ENCODE measurements at places on chromosomes 5 and 9.

DNA sequence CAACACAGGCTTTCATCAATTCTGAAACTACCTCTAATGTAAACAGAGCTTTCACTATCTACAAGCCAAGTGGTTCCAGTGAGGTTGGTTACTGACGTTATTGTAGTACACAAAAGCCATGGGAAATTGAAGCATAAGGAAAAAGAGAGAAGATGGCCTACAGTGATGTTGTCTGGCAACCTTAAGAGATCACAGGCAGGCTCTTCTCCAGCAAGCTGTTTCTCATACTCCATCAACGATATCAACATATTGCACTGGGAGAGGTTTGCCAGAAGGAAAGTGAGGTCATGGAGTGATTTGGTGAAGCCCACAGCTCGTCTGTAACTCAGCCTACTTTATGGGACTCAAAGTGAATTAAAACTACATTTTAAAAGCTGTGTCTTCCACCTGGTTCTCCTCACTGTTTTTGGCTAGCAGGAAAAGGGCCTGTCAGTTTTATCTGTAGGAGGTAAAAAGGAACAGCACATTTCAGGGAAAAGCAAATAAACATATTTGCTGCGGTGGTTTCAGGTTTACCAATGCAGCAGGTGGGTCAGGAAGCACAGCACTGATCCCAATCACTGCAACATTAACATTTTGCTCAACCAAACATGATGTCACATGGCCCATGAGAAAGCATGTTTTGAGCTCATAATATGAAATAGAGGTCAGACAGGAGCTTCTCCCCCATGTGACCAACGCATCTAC is 72.9 kb downstream of the ARSB start:
- no peak for DNase-seq

- DNase-seq, result no peak
Measured at GRCh38 chr9:116182876-116183275, 29.3 kb downstream of the PAPPA start.

DNA sequence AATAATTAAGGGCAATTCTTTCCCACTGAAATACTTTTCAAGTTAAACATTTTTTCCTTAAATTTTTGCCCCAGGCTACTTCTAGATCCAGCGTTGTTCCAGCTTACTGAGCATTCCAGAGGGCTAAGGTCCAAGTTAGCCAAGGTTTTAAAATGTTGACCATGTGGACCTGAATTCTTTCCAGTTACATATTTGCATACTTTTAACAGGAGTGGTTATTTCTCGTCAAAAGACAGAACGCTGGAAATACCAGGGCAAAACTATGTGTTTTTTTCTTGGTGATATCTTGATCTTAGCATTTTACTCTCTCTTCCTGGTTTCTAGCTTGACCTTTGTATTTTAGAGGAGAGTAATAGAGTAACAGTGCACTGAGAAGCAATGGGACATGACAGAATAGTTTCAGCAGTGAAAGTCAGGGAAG is 32.8 kb downstream of the TMC1 start:
- DNase-seq, result no peak

- DNase-seq, result no peak
Measured at GRCh38 chr5:139985733-139986132, 57.4 kb downstream of the NRG2 start.

GRCh38 chr9:85969727-85970126 is 28.8 kb downstream of the NAA35 start:
- no peak for DNase-seq

GRCh38 chr9:97930972-97931371 is 7.0 kb downstream of the HEMGN start:
- DNase-seq, result no peak

- no peak for DNase-seq
Measured at GRCh38 chr5:158390577-158390976, 531.6 kb upstream of the CLINT1 start.

DNA sequence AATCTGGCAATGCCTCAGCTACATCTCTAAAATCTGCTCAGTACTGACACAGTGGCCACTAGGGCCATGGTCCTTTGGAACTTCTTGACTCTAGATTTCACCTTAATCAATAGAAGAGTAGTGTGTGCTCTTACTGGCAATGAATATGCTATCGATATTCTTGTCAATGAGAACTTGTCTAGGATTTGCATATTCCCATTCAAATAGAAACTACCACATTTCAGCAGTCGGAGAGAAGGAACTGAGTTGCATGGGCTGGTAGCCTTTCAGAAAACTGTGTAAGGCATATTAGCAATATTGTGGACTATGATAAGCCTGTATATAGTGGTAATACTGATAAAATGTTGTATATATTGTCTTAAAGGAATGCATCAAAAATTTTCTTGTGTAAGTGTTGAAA is 45.3 kb upstream of the NAA35 start:
- no peak for DNase-seq
